ENCODE measurements at places on chromosomes 3 and 15.
A peak's percentile ranks its signal among the peaks of the same experiment; 100 is the strongest.

DNA sequence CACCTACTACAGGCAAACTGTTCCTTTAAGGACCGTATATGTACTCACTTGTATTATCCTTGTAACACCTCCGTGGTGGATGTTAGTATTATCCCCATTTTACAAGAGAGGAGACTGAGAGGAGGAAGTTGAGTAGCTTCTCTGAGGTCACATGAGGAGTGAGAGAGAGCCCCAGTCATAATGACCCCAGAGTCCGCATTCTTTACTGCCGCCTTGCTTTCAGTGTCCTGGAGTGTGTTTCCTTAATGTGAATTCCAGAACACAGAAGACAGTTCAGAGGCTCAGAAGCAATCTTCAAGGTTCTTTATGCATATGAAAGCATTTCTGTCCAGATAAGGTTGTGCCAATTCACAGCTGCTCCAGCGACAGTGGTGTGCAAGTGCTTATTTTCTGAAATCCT is 199.2 kb downstream of the CACNA2D3 start:
- DNase-seq, result no peak

DNA sequence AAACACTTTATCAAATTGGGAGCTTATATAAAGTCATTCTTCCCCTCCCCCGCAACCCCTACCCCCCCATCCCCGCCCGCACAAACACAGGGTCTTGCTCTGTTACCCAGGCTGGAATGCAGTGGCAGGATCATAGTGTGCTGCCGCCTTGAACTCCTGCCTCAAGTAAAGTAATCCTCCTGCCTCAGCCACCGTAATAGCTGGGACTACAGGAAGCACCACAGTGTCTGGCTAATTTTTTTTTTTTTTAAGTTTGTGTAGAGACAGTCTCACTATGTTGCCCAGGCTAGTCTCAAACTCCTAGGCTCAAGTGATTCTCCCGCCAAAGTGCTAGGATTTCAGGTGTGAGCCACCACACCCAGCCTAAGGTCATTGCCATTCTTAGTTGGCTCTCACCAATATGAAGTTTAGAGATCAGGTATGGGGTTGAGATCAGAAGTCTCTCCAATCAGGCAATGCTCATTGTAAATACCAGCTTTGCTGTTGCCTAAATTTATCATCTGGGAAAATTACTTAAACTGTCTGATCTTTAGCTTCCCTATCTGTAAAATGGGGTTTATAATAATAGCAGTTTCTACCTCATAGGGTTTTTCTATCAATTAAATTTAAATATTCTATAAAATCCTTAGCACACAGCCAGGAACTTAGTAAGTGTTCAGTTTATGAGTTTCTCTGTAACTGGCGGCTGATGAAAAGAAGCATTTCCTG is 60.3 kb downstream of the TGFBR2 start:
- DNase-seq, result no peak

GRCh38 chr3:5068531-5069050 is 53.5 kb upstream of the ARL8B start:
- DNase-seq, result no peak

GRCh38 chr3:175392653-175393052 is 533.5 kb downstream of the NAALADL2 start:
- no peak for DNase-seq

GRCh38 chr3:127905556-127905955 is 9.5 kb upstream of the KBTBD12 start:
- no peak for DNase-seq

DNA sequence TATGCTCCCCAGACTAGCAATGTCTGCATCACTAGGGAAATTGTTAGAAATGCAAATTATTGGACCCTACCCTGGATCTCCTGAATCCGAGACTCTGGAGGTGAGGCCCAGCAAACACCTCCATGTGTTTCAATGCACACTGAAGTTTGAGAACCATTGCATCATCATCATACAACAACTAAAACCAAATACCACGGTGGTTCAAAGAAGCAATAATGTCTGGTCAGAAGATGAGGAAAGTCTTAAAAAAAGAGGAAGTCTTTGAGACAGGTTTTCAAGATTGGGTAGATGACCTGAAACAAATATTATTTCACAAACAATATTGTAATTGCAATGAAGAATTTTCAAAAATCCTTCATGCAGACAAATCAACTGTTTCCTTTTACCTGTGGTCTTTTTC is 60.3 kb upstream of the TRA2B start:
- no peak for DNase-seq

GRCh38 chr3:49098429-49098828 is 4.6 kb upstream of the QRICH1 start:
- no peak for DNase-seq

DNA sequence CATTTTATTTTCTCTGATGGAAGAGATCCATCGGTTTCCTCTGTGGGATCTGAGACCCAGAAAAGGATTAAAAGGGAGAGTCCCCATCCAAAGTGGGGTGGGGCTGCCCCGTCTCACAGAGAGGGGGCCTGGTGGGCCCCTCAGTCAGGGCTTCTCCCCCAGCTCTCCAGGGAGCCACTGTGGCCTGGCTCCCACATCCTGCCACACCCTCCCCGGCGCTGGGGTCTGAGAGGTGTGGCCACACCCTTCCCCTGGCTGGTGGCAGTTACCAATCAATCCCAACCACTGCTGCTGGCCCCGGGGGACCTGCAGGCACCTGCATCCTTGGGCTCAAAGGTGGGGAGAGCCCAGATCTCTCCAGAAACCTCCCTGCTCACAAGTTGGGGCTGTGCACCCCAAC is 161.8 kb upstream of the IQSEC1 start:
- DNase-seq, result peak; percentile 21

GRCh38 chr15:58748852-58749531 is 515 bp downstream of the ADAM10 start:
- peak; percentile 47 for DNase-seq

DNA sequence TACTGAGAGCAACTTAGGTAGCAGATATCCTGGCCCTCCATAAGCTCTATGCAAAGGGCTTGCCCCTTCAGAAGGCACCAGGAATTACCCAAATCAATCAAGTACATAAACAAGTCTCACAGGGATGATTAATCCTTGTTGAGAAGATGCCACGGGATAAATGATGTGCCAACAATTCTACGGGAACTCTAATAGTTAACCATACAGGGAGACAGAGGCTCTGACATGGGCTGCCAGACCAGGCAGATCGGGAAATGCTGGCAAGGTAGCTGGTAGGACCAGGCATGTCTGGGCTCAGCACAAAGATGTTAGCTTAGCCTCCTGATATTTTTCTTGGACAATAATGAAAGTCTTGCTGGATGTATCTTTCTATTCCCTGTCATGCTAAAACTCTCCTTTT is 249.3 kb upstream of the THBS1 start:
- no peak for DNase-seq

DNA sequence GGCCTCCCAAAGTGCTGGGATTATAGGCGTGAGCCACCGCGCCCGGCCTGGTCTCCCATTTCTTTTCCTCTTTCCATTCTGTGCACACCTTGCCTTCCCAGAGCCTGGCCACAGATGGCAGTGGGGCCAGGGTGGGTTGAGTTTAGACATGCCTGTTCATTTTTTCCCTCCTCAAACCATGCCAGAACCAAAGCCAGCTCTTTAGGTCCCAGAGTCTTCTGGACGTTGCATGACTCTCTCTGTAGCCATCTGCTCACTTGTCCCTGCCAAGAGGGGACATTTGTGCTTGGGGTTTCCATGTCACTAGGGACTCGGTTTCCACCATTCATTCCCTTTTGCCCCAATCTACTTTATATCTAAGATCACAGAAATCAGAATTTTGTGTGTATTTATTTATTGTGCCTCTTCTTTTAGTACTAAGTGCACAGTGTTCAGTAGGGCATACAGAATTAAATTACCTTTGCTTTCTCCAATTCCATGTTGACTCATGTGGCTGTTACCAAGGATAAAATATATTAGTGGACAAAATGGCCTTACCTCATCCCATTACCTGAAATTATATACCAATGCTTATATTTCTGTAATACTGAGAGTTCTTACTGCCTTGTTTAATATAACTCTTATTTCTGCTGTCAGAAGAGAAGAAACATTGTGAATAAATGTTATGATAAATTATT is 49.6 kb downstream of the USP13 start:
- no peak for DNase-seq
